Neural crest cell (in vitro differentiated cells): ENCODE measurements at places on chromosomes 7 and 10. TPM values are rescaled to one million over a fixed set of nuclear protein-coding genes. Genes with fewer than 3 reads are reported as not detected.

The RAMP3 gene
- not detected in 2 replicates for total RNA-seq

The PAPSS2 gene
- 1.3 and 2.7 TPM in 2 replicates for total RNA-seq

The MET gene
- 3.4 and 4.0 TPM in 2 replicates for total RNA-seq

The LRRN3 gene
- 6.1 and 7.1 TPM in 2 replicates for total RNA-seq

The OR13A1 gene
- 0.09 TPM in 1 of 2 replicates, not detected in the other for total RNA-seq

The RBP4 gene
- total RNA-seq = not detected in 2 replicates

The PTPRN2 gene
- 30.9 and 32.2 TPM in 2 replicates for total RNA-seq

The DBNL gene
- total RNA-seq = 74.1 and 74.6 TPM in 2 replicates

The CNNM1 gene
- total RNA-seq = 1.6 and 2.0 TPM in 2 replicates
